ENCODE measurements at places on chromosomes 6 and 20.

- DNase-seq = no peak
Observed at GRCh38 chr6:131059486-131059885, 3.6 kb downstream of the EPB41L2 start.

DNA sequence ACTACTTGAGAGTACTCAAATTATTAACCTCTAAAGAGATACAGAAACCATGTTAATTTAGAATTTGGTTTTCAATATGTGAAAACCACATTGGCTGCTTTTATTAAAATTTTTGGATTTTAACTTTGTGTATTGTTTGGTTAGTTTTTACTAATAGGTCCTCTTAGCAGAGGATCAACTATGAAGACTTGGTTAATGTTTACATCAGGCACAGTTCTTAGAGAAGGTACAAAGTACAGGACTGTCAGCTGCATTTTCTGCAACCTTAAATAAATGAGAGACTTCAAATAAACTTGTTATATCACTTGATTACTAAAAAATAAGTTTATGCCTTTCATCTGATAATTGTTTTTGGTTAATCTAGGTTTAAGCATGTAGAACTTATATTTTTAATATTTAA, 89.1 kb downstream of the PHF3 start:
- no peak for DNase-seq

GRCh38 chr6:25960734-25961133, 1.9 kb upstream of the TRIM38 start:
- DNase-seq = no peak

GRCh38 chr20:59645271-59645670, 40.9 kb downstream of the PHACTR3 start:
- DNase-seq = no peak

DNA sequence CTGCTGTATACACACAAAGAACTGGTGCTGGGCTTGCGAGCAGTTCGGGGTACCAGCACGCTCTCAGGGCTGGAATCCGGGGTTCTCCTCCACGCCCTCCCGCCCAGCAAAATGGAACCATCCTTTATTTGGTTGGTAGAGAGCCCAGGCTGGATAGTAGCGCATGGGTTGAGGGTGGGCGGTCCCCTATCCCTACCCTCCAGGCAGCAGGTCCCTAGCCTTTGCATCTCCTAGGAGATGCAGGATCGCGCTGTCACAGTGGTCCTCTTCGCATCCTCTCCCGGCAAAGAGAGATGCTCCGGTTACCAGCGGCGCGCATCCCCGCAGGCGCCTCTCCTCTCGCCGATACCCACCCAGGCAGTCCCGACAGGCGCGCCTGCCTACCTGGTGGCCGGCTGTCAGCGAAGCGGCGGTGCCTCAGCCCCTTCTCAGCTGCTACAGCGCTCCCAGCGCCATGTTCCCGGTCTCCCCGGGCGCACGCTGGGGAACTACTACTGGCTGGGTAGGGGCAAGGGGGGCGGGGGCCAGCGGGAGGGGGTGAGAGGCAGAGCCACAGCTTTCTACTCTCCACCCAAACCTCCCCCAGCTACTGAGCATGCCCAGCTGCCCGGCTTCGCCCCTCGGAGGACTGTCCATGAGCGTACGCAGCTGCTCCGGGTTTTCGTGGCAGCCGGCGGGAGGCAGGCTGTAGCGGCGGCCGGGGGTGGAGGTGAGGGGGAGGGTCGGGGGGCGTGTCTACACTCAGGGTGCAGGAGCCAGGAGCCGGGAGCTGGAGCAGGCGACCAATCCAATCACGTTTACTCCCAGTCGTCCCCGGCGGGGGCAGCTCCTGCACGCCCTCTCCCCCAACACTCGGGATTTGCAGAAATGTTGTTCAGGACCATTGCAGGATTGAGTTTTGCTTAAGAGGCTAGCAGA, at the start of gene PAK5:
PAK5 (minus strand) TSS at position 699 of the 918 bp plus-strand sequence. CDS start 194,748 bp downstream, outside the sequence.
- DNase-seq = no peak

GRCh38 chr6:134979142-134979541, 29.2 kb upstream of the ALDH8A1 start:
- DNase-seq = no peak

DNA sequence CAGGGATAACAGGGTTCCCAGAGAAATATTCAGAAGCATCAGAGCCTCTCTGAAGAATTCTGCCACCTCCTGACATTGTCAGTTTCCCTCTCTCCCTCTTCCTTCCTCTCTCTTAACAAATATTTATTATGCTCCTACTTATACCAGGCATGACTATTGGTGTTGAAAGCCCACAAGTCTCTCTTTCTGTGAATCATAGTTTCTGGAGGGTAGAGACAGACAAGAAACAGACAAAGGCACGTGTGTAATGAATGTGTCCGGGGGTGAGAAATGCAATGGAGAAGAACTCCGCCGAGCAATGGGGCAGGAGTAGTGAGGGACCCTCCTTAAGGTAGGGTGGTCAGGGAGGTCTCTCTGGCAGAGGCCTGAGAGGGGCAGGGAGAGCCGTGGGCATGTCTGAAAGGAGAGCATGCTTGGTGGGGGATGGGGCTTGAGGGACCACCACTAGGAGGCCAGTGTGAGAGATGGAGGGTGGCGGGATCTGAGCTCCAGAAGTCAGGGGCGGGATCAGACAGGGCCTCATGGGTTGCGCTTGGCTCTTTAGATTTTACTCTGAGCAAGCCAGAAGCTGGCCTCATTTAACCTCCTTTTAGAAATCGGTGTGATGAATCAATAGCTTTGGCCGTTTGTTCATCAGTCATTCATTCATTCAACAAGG, 57.3 kb downstream of the EYA2 start:
- no peak for DNase-seq

DNA sequence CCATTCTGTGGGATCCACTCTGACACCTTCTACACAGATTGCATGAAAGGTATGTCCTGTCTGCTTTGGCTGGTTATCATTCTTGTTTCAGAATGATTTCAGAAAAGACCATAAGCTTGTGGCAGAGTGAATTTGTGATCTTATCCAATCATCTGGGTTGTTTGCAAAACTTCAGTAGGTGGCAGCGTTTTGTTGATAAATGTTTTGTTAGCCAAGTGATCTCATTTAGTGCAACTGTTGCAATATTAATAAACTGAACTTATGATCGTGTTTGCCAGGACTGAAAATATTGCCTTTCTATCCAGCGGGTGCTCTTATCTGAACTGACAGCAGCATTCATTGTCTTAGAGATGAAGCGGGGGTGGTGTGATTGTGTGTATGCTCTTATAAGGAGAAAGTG, 613.2 kb upstream of the NOX3 start:
- peak; percentile 9 for DNase-seq

- DNase-seq = no peak
Observed at GRCh38 chr20:53181866-53182376, 209.8 kb downstream of the TSHZ2 start.

DNA sequence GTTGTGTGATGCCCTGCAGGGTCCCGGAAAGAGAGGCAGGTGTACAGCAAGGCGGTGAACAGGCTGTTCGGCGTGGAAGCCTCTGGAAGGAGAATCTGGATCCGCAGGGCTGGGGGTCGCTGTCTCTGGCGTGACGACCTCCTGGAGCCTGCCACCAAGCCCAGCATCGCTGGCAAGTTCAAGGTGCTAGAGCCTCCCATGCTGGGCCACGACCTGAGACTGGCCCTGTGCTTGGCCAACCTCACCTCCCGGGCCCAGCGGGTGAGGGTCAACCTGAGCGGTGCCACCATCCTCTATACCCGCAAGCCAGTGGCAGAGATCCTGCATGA, 36.5 kb downstream of the TGM6 start:
- DNase-seq = no peak

DNA sequence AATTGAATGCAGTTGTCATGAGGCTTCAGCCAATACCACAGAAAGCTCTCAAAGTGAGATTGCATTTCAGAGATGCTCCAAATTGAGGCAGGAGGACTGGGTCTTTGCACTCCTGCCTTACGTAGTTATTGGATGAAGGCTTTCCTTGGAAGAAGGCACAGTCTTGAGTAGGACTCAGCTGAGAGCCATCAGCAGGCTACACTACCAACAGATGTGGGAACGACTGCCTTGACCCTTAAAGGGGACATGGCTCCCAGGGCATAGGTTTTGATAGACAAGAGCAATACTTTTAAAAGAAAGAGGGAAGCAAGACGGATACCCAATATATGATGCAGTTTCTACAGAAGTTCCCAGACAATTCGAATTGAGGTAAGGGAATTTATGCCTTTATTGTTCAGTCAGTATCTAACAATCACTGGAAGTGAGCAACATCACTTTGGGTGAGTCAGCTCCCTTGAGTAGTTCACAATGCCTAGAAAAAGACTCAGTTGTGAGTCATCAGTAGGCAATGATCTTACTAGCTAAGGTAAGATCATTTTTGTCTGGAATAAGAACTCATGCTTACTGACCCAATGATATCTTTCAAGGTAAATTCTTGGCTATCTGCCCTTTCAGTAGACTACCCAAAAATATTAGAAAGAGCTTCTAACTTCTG, 390.8 kb downstream of the GJA1 start:
- no peak for DNase-seq

DNA sequence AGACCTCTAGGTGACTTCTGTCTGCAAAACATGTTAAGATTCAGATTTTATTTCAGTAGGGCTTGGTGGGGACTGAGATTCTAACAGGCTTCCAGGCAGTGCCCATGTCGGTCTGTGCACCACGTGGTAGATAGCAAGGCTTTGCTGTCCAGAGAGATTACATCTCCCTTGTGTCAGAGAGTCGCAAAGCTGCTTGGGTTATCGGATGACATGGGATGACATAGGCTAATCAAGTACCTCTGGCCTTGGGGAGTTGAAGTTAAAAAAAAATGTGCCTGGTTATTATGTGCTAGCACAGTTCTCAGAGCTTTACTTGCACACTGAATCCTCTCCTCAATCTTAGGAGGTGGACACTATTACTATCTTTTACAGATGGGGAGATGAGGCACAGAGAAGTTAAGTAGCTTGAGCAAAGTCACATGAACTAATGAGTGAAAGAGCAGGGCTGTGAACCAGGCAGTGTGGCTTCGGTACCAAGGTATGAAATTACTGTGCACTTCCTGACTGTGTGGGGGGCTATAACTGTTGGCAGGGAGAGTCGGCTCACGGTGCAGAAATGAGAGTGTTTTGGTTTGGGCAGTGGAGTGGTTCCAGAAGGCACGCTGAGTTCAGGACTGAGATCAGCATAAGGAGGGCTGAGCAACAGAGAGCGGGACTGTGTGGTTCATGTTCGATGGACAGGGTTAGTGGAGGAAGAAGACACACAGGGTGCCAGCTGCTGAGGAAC, 41.1 kb downstream of the FARS2 start:
- no peak for DNase-seq

GRCh38 chr6:134216301-134217010, 101.5 kb downstream of the SGK1 start:
- DNase-seq = peak; percentile 83

GRCh38 chr20:63498960-63499337, at the start of gene EEF1A2:
Gene EEF1A2, minus strand, starts transcription at chr20:63499083. Its CDS starts 1,320 bp downstream, at chr20:63497763.
- peak; percentile 51 for DNase-seq

GRCh38 chr6:130189531-130190397, 33.0 kb downstream of the SAMD3 start:
- DNase-seq = peak; percentile 24
